ENCODE measurements at places on chromosomes 12 and 14.

DNA sequence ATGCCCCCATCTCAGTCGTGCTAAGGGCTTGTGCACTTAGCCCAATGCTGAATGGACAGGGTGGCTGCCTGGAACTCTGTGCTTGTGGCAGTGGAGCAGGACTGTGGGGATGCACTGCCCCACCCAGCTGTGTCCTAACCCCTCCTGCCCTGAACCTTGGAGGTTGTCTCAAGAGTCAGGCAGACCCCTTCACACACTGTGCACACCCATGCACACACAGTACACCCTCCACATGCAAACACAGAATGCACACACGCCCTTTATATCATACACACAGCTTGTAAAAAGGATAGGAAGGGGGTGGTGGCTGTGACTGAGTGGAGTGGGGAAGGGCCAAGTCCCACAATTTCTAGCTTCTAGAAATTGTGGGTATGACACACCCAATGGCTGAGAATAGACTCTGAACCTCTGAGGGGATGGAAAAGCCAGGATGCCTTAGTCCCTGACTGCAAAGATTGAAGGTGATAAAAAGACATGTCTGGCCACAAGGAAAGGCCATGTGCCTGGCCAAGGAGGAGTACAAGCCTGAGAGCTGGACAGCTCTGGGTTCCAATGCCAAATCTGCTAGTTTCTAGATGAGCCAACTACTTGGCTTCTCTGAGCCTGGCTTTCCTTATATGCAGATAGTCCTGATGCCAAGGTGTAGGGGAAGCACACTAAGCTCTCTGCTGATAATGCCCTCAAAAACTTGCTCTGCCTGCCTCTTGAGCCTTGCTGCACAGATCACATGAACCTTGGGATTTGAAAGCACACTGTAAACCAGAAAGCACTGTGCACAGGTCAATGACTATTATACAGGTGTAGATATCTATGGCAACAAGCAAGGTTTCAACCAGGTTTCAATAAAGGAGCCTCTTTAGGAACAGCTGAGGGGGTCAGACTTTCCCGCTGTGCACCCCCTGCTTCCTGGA is 8.4 kb downstream of the KRT8 start:
- DNase-seq, result no peak

DNA sequence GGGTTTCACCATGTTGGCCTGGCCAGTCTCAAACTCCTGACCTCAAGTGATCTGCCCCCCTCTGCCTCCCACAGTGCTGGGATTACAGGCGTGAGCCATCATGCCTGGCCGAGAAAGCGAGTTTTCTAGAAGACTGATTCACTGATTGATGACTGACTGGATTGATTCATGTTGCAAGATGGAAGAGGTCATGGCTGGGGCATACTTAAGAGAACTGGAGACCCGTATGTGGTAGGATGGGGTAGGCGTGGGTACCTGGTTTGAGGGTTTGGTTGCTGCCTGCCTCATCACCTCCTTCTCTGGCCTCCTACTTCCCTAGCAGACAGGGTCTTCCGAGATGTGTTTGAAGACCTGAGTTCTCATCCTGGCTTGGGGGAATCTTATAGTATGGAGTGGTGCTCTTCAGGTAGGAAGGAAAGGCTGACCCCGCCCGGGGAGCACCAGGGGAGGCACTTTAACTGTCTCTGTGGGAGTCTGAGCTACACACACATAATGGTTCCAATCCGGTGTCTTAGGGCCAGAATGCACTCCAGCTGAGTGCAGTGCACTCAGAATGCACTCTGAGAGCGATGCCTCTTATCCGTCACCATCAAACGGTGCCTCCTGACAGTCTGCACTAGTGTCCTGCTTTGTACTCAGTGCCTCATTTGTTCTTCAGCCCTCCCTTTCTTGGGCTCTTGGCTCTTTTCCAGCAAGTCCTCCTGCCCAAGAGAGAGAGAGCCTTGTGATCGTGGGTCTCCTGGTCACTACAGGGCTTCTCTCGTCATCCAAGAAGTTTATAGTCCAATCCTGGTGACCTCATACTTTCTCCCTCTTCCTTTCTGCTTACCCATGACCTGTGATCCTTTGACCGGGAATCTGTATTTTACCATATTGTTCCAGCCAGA is 19.7 kb downstream of the PLEKHG3 start:
- no peak for DNase-seq

- DNase-seq, result no peak
Measured at GRCh38 chr12:66751432-66752113, 72.7 kb upstream of the GRIP1 start.

- no peak for DNase-seq
Measured at GRCh38 chr12:11863478-11863906, 207.2 kb upstream of the BCL2L14 start.

- no peak for DNase-seq
Measured at GRCh38 chr12:62709311-62709710, 225.6 kb downstream of the PPM1H start.

- no peak for DNase-seq
Measured at GRCh38 chr12:85531341-85531740, 251.3 kb downstream of the ALX1 start.

- no peak for DNase-seq
Measured at GRCh38 chr12:27824126-27824842, 44.2 kb upstream of the MANSC4 start.

DNA sequence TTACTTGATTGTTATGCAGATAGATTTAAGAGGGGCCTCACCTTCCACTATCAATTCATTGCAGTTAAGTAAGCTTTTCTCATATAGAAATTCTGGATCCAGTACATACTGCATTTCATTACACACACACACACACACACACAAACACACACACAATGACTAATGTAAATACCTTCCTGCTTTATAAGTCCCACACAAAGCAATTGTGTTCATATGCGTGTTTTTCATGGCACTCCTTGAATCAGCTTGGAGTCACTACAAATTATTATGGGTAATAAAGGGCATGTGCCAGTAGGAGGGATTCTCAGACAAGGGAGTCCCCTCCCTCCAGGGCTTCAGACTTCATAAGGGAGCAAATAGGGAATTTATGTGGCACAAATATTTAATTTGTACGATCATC is 4.5 kb downstream of the MIPOL1 start:
- no peak for DNase-seq

DNA sequence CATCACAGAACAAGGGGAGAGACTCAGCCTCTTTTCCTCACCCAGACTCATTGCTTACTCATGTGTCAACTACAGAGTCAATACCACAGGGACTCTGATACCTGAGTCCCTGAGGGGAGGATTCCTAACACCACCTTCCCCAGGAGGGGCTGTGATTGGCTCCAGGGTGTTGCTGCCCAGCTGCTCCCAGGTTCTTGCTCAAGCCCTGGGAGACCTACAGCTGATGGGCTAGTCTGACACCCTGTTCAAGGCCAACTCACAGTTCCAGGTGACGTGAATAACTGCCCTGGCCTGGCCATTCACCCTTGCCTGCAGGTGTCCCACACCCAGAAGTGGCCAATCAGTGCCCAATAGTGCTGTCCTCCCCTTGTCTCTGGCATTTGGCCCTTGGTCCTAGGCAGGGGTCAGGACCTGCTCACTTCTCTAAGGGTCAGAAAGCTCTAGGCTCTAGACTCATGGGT is 8.6 kb downstream of the SPRYD4 start:
- no peak for DNase-seq

DNA sequence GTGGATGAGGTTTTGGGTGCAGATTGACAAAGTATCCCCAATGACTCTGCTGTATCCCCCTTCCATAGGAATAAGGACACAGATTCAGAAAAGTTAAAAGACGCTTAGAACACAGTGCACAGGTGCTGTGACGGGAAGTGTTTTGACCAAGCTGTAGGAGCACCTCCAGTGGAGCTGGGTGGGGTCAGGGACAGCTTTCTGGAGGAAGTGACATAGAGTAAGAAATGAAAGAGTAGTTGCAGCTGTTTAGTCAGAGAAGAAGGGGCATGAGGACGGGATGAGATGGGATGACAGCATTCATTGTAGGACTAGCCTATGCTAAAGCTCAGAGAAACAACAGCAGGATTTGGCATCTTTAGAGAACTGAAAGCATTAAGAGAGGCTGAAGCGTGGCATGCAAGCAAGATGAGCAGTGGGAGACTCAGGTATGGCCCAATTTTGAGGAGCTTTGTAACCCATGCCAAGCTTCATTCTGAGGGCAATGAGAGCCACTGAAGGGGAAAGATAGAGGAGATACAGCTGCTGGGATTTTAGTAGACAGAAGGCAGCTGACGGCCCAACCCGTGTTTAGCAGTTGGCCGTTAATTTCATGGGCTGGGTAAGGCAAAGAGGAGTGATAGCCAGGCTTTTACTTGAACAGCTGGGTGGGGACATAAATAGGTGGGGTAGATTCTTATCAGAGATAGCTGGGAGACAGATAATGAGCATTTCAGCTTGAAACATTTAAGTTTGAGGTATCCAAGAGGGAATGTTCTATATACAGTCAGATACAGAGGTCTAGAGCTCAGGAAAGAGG is 131.8 kb upstream of the KRAS start:
- no peak for DNase-seq

- DNase-seq, result no peak
Measured at GRCh38 chr14:31189346-31190218, 18.0 kb downstream of the HECTD1 start.

DNA sequence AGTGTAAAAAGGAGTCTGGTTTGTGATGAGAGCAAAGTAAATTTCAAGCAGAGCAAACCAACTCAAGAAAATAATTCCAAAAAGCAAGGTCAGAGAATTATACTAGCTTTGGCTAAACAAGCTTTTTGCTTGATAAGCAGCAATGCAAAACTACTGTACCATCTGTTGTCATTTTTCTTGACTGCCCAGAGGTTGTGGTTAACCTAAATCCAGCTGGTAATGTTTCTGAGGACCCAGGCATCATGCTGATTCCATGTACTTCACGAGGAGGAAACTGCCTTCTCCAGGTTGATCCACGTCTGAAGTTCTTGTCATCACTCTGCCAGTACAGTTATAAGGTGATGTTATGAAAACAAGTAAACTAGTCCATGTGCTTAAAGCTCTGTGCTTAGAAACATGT is 185.2 kb downstream of the ACSS3 start:
- DNase-seq, result no peak

DNA sequence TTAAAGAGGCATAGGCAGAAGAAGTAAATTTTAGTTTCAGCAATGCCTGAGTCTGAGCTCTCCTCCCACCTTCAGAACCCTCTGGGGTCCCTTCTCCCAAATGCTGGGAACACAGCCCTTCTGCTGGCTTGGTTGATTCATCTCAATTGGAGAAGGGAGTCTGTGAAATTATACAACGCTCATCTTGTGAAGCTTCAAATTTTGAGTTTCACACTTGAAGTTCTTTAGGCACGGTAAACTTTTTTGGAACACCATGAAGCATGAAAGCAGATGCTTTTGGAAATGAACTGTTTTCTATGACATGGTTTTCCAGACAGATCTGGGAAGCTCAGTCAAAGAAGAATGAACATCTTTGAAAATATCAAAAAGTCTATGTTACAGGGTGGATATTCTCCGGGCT is 69.9 kb downstream of the TBK1 start:
- DNase-seq, result no peak

DNA sequence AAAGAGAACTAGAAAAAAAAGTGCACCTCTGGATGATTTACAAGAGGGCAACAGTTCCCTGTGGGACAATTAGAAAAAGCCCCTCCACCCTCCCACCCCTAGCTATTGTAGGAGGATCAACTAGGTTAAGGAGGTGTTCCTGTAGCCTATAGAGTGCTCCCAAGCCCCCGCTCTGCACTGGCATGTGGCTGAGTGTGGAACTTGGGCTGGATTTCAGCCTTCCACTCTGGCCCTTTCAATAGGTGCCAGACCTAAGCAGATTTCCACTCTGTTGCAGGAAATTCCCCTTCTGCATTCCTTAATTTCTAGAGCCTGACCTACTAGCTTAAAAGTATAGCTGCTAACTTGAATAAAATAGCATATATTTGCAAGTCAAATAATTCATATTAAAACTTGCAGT is 2.8 kb downstream of the NFATC4 start:
- no peak for DNase-seq

Data from activated CD4-positive, CD25-positive, alpha-beta regulatory T cell (primary cell).